ENCODE measurements at places on chromosomes 4 and X.
A peak's percentile ranks its signal among the peaks of the same experiment; 100 is the strongest.

DNA sequence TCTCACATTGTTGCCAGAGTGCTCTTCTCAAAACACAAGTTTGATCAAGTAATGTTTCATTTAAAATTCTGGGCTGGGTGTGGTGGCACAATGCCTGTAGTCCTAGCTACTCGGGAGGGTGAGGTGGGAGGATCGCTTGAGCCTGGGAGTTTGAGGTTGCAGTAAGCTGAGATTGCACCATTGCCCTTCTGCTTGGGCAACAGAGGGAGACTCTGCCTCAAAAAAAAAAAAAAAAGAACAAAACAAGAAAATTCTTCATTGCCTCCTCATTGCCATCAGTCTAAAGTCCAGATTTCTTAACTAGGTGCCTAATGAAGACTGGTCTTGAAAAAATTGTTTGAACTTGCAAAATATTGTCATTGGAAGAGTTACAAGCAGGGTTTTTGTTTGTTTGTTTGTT, 120.1 kb downstream of the MFAP3L start:
- no peak for DNase-seq

GRCh38 chrX:53288189-53288588, 6.8 kb upstream of the IQSEC2 start:
- DNase-seq = no peak

DNA sequence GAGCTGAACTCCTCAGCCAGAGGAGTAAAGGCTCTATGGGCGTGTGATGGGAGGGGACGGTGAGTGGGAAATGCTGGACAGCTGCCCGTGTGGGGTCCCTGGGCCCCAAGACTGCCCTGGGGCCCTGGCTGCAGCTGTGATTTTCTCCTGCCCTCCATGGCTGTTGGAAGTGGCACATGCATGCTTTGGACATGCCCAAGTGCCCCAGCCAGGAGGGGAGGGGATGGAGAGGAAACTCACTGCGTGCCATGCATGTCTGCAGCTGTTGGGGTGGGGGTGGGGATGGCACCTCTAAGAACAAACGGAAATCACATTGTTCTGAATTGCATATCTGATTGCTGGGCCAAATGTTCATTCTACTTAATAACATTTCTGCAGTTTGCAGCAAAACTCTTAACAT, 52.4 kb downstream of the MID2 start:
- DNase-seq = no peak

DNA sequence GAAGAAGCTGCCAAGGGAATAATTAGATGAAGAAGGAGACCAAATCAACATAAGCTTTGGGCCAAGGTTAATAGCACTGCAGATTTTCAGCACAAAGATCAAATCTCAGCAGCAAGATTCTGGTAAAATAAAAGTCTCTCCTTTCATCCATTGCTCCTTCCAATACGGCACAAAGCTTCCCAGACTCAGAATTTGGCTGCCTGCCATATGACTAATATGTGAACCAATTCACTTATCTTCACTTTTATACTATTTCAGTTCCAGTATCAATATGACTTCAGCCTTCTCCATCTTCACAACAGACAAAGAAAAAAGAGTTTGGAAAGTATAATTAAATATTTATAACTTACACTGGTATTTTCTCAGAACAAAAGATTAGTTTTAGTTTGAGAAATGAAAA, 978.3 kb upstream of the GRID2 start:
- DNase-seq = no peak

DNA sequence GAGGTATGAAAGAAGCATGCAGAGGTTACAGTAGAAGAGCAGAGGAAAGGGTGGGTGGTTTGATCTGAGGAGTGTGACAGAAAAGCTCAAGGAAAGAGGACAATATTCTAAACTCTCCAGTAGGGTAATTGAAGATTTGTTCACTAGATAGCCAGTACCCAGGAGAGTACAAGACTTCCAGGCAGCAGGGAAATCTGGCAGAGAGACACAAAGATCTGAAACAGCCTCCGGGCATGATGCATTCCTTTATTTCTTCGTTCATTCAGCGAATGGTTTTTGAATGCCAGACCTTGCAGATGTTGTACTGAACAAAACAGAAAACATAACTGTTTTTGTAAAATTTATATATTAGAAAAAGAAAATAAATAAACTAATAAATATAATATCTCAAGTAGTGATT, 766.6 kb downstream of the FAT4 start:
- DNase-seq = no peak

GRCh38 chr4:147731580-147732517, at the start of gene ARHGAP10:
Gene ARHGAP10, plus strand, starts transcription at chr4:147732088. Its CDS starts 214 bp downstream, at chr4:147732302.
- DNase-seq = peak; percentile 64

- DNase-seq = no peak
These were observed 3.2 kb upstream of the TLR10 start for GRCh38 chr4:38785901-38786402.

- no peak for DNase-seq
These were observed 22.8 kb downstream of the CTBP1 start for GRCh38 chr4:1226144-1226481.

DNA sequence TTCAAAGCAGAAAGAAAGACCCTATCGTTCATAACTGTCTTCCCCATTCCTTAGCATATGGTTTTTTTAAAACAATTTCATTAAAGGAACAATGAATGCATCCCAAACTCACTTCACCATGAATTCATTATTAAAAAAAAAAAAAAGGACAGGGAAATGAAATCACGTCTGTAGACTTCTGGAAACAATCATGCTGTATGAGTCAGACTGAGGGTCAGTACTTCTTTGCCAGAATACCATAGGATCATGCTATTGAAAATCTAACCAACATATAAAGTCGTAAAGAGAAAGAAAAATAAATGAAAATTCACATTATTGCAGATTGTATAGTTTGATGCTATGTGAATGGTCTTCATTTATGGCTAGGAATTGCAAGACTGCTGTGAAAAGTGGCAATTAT, 144.4 kb downstream of the PCDH18 start:
- no peak for DNase-seq

- DNase-seq = no peak
These were observed 10.5 kb upstream of the GNPDA2 start for GRCh38 chr4:44736900-44737299.

GRCh38 chr4:30454504-30454903, 265.7 kb upstream of the PCDH7 start:
- no peak for DNase-seq
